Esophagus muscularis mucosa (tissue), 4 donors: ENCODE measurements at places on chromosomes 12 and 14. TPM values are rescaled to one million over a fixed set of nuclear protein-coding genes. Genes with fewer than 3 reads are reported as not detected.
A peak's percentile ranks its signal among the peaks of the same experiment; 100 is the strongest.

Gene WNT1
- total RNA-seq: not detected

Gene ZC3H14
- total RNA-seq: 60.0 TPM

Gene LTB4R
- 3.0 TPM for total RNA-seq

Gene SMCO2
- total RNA-seq: not detected

Gene CPNE6
- total RNA-seq: 0.26 TPM

Gene KRT79
- total RNA-seq: not detected

Gene PTPRB
- total RNA-seq: 41.9 TPM

Gene TEP1
- total RNA-seq: 18.7 TPM

DNA sequence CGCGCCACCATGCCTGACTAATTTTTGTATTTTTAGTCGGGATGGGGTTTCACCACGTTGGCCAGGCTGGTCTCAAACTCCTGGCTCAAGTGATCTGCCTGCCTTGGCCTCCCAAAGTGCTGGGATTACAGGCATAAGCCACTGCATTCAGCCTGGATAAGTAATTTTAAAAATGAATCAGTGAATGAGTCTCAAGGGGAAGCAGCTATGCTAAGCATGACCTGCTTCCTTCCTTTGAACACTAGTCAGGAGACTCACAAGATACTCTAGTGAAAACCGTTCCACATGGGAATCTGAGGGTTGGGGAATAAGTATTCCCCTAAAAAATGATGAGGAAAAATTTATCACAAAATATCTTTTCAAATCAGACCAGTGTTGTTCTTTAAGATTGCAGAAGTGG is 10.7 kb upstream of the FAM234B start:
- DNase-seq: no peak

- peak; percentile 53 for DNase-seq
These were observed 52.5 kb upstream of the PPP2R5C start for GRCh38 chr14:101708853-101709532.

DNA sequence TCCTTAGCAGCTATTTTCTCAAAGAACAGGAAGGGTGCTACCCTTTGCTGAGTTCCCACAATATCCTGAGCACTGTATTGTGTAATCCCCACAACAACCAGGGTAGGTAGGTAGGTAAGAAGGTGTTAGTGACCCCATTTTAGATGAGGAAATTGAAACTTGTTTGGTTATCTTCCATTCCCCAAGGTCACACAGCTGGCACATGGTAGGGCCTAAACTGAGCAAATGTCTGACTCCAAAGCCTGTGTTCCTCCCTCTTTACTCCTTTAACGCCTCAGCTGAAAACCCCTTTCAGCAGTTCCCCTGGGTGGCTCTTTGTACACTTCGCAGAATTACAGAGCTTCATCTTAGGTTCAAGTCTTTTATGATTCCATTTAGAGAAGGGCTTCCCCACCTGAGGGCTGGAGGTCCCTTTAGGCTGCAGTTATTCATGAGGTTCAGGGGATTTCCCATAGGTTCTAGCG is 26.5 kb upstream of the RIC8B start:
- DNase-seq: no peak

- DNase-seq: no peak
These were observed 550.0 kb upstream of the TBX3 start for GRCh38 chr12:115233891-115234543.

DNA sequence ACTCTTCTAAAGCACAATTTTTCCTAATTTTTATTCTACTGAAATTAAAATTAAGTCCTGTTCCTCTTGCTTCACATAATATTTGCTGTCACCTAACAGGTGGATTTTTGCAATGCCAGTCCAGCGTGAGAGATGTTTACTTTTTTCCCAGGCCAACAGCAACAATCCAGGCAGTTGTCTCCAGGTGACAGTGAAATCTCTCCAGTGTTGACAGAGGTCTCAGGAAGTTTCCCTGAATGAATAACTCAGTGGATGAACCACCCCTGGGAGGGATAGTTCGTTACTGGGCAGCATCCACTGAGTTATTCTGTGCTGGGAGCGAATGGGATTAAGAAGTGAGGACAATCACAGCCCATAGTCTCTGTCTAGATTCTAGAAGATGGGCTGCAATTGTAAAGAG is 7.1 kb upstream of the NT5DC3 start:
- peak; percentile 87 for DNase-seq

DNA sequence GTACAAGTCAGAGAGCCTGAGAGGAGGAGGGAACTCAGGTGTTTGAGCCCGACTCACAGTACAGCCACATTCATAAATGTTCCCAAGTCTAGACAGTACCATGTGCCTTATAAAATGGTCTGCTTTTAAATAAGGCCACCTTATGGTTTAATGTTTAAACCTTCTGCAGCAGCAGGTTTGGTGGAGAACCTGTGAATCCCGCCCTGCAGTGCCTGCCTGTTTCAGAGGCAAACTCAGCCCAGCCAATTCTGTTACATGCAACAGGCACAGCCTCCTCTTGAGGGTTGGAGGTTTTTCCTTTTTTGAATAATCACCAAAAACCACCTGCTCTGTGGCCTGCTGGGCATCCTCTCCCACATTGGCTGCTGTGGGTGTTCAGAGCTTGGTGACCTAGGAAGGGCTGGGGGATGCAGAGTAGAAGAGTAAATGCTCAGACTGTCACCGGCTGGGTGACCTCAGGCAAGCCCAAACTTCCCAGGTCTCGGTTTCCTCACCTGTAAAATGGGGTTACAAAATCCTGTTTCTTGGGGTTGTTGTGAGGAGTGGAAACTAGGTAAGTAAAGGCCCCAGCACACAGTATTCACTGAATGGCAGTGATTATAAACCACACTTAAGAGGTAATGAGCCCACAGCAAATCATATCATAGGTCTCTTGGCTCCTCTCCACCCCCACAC is 28.0 kb downstream of the NUAK1 start:
- no peak for DNase-seq

GRCh38 chr12:25264114-25264513 is 13.4 kb upstream of the KRAS start:
- no peak for DNase-seq

DNA sequence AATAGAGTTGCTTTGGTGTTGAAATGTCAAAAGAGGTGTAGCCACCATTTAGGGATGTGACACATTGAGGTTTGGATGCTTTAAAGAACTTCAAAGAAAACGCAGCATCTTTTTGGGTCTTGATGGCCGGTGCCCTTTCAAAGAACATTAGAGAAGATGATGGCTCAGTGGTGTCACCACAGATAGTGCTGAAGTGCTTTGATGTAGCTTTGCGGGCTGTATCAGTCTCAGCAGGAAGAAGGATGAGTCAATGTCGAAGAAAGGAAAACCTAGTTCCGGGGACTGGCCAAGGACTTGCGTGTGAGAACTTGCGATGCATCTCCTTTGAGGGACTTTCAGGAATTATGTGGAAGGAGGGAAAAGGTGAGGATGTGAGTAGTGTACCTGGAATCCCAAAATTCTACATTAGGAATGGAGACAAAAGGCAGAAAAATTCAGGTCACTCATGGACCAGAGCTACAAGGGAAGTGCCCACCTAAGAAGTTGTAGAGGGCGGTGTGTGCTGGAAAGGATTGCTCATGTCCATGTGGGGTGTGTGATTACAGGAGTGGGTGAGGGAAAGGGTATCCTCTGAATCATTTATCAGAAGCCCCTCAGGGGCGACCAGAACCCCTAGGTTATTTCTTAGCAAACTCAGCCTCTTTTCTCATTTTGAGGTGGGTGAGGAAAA is 39.7 kb upstream of the GZMB start:
- no peak for DNase-seq

- DNase-seq: no peak
These were observed 3.0 kb downstream of the WNT1 start for GRCh38 chr12:48980953-48981756.

DNA sequence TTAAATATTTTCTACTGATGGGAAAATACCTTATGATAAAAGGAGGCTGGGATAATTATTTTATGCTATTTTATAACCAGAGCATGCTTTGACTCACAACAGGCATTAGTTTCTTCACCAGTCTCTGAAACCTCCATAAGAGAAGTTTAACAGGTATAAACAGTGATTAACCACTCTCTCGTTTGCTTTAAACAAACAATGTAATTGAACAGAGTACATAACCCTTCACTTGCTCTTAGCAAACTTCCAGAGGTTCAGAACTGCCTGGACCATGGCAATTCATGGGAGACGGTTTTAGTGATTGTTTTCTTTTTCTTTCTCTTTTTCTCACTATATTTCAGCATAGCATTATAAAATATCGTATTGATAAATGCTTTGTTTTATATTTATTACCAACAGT is 35.3 kb downstream of the CFAP251 start:
- no peak for DNase-seq

GRCh38 chr12:122740351-122740750 is 9.7 kb upstream of the HCAR1 start:
- DNase-seq: no peak

DNA sequence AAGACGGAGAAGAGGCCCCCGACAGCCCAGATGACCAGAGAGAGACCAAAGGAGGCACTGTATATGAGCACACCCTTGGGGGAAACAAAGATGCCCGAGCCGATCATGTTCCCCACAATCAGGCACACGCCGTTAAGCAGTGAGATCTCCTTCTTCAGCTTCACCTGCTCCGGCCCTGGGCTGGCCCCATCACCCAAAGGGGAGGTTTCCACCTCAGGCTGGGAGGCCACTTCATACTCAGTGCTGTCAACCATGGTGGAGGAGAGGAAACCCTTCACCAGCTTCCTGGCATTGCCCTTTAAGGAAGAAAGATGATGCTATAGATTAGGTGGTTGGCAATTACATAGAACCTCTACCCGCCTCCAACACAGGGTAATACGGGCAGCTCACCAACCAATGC is 2.1 kb downstream of the SLC7A7 start:
- no peak for DNase-seq

GRCh38 chr14:100098171-100098570 is 32.9 kb downstream of the EVL start:
- no peak for DNase-seq

DNA sequence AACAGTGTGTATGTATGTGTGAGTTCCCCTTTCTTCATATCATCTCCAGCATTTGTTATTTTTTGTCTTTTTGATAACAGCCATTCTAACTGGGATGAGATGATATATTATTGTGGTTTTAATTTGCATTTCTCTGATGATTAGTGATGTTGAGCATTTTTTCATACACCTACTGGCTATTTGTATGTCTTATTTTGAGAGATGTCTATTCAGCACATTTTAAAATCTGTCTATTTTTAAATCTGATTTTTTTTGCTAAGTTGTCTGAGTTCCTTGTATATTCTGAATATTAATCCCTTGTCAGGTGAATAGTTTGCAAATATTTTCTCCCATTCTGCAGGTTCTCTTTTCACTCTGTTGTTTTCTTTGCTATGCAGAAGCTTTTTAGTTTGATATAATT is 469.1 kb downstream of the FUT8 start:
- DNase-seq: no peak

DNA sequence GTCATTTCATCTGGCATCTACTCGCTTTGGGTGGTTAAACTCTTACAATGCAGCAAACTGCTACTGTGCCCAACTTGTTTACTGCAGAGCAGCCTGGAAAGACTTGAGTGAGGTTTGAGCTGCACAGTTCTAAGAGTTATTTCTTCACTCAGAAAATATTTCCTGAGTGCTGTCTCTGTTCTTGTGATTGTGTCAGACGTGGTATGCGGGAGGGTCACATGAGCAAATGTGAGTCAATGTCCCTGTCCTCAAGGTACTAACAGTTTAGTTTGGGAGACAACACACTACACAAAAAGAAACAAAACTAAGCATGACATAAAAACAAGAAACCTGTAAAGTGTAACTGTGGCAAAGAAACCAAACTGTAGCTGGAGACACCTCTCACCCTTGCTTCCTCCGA is 32.4 kb downstream of the FLVCR2 start:
- DNase-seq: no peak

- no peak for DNase-seq
These were observed 61.9 kb upstream of the IFNG-AS1 start for GRCh38 chr12:67927324-67927723.

DNA sequence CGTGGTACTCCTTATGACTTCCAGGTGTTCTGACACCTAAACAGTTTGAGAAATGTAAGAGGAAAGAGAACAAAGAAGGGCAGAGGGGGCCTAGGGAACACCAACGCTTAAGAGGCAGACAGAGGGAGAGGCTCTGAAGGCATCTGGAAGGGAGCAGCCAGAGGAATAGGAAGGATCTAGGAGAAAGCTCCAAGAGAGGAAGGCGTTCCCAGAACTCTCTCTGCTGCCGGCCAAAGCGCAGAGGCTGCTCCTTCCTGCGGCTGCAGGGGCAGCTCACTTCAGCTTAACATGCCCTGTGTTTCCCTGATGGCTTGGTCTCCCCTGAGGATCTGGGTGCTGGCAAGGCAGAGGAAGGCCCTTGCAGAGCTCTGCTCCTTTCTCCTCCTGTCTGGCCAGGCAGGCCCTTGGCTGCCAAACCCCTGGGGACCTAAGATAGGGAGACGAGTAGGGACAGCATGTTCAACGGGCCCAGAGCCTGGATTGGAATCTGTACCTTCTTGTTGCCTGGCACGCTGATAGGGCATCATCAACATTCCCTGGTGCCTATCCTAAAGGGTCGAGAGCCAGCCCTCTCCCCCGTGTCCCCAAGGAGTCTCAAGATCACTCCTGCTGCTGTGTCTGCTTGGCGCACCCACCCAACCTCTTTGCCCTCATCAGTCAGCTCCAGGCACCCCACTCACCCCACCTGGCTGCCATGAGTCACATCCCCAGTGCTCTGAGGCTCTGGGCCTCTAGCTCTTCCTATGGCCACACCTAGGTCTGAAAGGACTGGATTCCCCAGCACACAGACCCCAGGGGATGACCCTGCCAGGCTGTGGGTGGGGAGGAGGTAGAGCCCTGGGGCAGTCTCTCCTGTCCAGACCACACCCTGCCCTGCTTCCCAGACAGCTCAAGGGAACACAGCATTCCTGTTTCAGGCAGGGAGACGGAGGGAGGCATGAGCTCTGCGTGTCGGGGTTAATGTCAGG is 45.6 kb downstream of the LTBP2 start:
- DNase-seq: no peak

DNA sequence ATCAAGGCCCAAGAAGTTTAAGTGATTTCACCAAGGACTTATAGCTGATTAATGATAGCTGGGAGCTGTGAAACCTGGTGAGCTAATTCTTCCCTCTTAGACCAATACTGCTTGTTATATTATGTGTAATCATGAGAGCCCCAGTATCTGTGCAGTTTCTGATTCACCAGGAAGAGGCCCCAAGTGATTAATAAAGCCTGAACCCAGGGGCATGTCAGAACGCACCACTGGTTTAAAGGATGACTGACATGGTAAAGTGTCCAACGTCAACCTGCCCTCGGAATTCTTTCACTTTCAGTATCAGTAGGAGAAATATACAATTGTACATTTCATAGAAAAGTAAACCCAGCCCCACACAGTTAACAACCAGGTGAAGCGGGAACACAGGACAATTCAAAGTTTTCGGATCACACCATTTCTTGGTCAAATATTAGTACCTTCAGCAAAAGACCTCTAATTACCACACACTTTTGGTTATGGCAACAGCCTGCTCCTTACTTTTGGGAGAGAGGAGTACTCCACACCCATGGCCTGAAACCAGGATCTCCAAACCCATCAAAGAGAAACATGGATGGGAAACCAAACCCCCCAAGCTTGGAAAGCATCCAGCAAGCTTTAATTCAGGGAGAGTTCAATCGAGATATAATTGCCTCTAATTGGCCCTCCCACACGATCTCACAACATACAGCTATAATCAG is 28.5 kb downstream of the TMCC3 start:
- no peak for DNase-seq
